NCI-H1694 (cell line): ENCODE measurements at places on chromosomes 6 and 20.

GRCh38 chr6:44534291-44534690, 146.8 kb downstream of the CDC5L start:
- DNase-seq = no peak

- no peak for DNase-seq
Observed at GRCh38 chr20:10328897-10329255, 105.1 kb downstream of the MKKS start.

- no peak for DNase-seq
Observed at GRCh38 chr20:59171986-59172385, 8.4 kb downstream of the ZNF831 start.

GRCh38 chr6:52995913-52996645, 995 bp upstream of the GSTA4 start:
- peak; percentile 30 for DNase-seq

GRCh38 chr20:50120935-50121693, 8.2 kb upstream of the UBE2V1 start:
- DNase-seq = peak; percentile 50

DNA sequence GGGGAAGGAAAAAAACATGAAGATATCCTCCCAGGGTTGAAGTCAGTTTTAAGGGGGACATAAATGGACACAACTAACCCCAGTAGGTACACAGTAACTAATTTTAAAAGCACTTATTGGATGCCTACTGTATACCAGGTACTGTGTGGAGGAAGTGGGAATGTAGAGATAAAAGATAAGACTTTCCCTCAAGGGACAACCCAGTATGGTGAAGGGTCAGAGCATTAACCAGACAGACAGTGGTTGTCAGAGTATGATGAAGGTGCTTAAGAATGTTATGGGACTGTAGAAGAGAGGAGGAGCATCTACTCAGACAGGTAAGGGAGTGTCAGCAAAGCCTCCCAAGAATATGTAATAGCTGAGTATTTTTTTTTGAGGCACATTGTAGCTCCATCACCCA, 906 bp downstream of the ABCF1 start:
- DNase-seq = no peak

DNA sequence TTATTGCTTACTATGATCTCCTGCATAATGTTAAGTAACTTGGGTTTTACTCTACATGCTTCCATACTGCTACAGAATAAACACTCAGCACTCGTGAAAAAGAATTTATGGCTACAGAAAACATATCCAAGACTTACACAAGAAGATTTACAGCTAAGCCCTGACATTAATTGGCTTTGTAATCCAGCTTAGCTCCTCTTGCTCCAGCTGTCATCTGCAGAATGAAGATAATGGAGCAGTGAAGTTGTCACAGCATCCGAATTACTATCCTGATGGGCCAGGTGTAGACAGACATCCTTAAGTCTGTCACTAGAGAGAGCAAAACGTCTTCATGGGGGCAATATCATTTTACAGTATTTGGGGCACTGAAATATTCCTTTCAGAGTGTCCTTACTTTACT, 155.3 kb downstream of the PRKN start:
- no peak for DNase-seq

GRCh38 chr20:11992426-11992825, 74.7 kb downstream of the BTBD3 start:
- DNase-seq = no peak

DNA sequence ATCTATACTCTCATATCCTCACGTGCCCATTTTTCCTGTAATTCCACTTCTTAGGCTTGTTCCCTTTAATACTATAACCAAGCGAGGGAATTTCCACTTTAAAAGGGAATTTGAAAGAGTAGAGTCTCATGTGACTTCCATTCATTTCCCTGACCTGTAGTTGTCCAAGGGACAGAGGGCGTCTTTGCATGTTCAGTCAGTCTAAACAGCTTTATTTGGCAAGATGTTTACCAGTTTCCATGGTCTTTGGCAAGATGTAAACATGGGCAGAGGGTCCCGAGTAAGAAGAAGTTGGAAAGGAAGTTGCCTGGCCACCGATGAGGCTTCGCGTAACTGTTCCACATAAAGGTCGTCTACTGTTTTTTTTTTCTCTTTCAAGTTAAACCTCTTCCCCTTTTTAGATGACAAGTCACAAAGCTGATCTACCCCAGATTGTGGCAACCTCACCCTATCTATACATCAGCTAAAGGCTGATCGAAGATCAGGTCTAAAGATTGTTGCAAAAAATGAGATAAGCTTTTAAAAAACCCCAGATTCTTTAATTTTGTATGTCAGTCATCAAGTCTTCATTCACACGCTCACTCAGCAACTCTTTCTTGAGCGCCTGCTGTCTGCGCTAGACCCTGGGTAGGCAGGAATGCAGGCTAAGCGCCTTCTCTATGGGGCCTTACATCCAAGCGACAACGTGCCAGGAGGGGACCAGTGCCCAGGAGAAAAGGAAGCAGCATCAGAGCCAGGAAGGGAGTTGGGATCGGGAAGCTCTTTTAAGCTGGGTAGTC, 31.7 kb upstream of the CCR6 start:
- DNase-seq = no peak

DNA sequence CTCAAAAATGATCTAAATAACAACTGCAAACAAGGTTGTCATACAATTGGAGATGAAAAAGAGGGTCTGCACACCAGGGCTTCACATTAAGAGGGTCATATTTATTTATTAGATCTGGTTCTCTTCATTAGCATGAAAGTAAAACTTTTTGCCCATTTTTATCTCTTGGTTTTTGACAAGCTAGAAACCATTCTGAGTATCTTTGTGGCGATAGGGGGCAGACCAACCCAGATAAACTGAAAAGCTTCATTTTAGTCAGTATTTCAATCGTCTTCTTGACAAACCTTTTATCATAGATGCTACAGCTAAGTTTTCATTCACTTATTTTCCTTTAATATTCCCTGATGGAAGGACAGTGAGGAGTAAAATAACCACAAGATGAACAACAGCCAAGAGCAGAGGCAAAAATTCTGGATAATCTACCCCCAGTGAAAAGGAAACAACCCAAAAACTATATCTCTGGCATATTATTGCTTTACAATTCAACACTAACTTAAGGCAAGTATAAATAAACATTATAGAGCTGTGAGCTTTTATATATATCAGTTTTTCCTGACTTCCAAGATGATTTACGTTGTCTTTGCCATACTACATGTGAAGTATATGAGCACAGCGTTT, 45.2 kb downstream of the THEMIS start:
- no peak for DNase-seq

DNA sequence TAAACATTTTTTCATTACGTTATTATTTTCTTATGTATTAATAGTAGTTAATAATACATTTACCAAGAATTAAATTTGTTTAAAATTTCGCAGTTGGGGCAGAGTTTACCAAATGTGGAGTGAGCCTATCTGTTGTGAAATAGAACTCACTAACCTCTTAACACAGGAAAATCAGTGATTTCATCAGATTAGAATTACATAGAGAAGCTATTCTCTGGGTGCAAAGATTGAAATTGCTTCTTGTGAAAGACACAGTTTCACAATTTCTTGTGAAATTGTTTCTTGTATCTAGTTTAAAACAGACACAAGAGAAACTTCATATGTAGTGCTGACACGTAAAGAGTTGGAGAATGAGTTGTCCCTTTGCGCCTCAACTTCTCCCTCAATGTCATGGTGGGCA, 69.4 kb upstream of the PRL start:
- no peak for DNase-seq
